ENCODE measurements at places on chromosomes 3 and 15. TPM values are rescaled to one million over a fixed set of nuclear protein-coding genes. Genes with fewer than 3 reads are reported as not detected.

P3H2 gene
- 150 TPM for polyA plus RNA-seq

UACA gene
- polyA plus RNA-seq = 19.0 TPM

CFAP100 gene
- not detected for polyA plus RNA-seq

PRSS50 gene
- not detected for polyA plus RNA-seq

GOLIM4 gene
- polyA plus RNA-seq = 23.1 TPM

FRMD5 gene
- 8.7 TPM for polyA plus RNA-seq

CPN2 gene
- not detected for polyA plus RNA-seq

SST gene
- polyA plus RNA-seq = not detected

MEIS2 gene
- 8.4 TPM for polyA plus RNA-seq

SAMMSON gene
- polyA plus RNA-seq = not detected

TRIM71 gene
- polyA plus RNA-seq = 0.01 TPM

C15orf39 gene
- polyA plus RNA-seq = 9.0 TPM

SH2D7 gene
- polyA plus RNA-seq = not detected
